ENCODE measurements at places on chromosomes 7 and 10.
A peak's percentile ranks its signal among the peaks of the same experiment; 100 is the strongest.

- DNase-seq = no peak
Measured at GRCh38 chr7:27316311-27316710, 73.7 kb downstream of the EVX1 start.

GRCh38 chr10:104099269-104099668 is 13.6 kb upstream of the COL17A1 start:
- DNase-seq = peak; percentile 29

- DNase-seq = no peak
Measured at GRCh38 chr10:4117604-4118003, 332.6 kb upstream of the KLF6 start.

- DNase-seq = peak; percentile 48
Measured at GRCh38 chr7:45890902-45891461, 2.7 kb downstream of the IGFBP1 start.

- peak; percentile 45 for DNase-seq
Measured at GRCh38 chr10:75111907-75112679, 637 bp downstream of the SAMD8 start.

DNA sequence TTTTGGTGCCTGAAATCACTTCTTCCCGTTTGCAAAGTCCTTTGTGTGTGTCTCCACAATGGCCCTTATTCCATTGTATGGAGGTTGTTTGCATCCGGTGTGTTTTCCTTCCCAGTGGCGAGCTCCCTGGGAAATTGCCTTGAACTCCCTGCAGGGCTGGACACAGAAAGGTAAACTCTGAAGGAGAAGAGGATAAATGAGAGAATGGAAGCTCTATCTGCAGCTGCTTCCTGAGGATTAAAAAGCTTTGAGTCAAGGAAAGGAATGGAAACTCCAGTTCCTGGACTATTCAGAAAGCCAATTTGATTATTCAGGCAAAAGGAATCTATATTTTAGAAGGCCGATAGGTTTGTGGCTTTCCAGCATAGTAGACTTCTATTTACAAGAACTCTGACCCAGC is 4.4 kb upstream of the GRK5 start:
- peak; percentile 77 for DNase-seq

DNA sequence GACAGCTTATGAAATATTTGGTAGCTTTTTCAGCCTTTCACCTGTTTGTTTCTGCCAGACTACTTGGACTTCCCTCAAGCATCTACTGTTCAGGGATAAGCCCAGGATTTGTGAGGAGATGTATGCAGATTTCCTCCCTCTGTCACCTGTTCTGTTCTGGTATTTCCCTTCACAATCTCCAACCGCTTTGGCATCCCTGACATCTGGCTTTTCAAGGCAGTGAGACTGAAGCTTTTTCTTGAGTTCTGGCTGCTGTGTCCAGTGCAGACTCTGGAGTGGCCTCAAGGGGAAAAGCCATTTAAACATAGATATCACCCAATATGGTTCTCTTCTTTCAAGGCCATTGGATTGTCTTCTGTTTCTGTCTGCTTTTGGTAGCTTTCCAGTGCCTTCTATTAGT is 369.7 kb downstream of the LRMDA start:
- no peak for DNase-seq

DNA sequence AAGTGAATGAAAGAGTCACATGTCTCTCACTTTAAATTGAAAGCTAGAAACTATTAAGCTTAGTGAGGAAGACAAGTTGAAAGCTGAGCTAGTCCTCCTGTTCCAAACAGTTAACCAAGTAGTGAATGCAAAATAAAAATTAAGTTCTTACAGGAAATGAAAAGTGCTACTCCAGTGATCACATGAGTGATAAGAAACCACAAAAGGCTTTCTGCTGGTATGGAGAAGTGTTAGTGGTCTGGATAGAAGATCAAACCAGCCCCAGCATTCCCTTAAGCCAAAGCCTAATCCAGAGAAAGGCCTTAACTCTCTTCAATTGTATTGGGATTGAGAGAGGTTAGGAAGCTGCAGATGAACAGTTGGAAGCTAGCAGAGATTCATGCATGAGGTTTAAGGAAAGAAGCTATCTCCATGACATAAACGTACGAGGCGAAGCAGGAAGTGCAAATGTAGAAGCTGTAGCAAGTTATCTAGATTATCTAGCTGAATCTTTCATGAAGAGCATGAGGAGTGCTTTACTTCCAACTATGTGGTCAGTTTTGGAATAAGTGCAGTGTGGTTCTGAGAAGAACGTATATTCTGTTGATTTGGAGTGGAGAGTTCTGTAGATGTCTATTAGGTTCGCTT is 261.6 kb downstream of the MDFIC start:
- DNase-seq = peak; percentile 34

DNA sequence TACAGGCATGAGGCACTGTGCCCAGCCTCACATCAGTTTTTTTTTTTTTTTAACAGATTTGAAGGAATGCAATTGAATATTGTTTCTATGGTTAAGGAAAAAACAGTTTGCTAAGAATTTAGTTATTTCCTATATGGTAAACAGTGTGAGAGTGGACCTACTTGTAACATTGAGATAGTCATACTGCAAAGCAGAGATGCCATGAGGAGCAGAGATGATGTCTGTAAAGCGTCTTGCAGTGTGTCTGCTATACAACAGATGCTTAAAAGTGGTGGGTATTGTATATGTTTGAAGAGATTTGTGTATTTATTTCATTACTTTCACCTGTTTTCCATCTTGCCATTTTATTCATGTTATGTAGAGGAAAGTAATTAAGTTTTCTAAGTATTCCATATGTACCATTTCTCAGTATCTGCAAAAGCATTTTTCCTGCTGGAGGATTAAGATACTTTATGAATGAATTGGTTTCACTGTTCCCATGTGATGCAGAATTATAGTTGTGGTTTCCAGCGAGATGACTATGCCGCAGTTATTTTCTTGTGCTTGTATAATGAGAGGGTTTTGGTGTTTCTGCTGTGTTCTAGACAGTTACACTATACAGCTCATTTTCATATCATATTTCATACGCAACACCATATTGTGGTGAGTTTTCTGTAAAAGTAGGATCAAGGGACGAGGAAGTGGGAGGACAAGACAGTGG is 26.6 kb downstream of the TET1 start:
- DNase-seq = peak; percentile 95

DNA sequence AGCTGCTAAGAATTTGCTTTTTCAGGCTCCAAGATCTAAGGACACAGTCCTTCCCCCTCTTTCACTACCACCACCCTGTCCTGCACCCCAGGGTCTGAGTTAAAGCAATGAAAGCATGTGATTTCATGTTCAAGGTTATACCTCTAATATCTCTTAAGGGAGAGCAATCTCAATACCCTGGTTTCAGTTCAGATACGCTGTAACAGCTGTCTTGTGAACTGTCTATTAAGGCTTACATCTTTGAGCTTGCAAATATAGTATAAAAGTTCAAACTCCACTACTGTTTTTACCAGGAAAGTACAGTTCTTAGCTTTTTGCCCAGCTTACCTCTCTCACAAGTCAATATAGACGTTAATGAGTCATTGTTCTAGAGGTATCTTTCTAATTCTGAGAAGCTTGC is 2.6 kb downstream of the CPVL start:
- no peak for DNase-seq

- DNase-seq = peak; percentile 27
Measured at GRCh38 chr10:80699602-80700039, 161.9 kb downstream of the SH2D4B start.

- DNase-seq = peak; percentile 95
Measured at GRCh38 chr7:132065193-132065988, 509.0 kb upstream of the PODXL start.

DNA sequence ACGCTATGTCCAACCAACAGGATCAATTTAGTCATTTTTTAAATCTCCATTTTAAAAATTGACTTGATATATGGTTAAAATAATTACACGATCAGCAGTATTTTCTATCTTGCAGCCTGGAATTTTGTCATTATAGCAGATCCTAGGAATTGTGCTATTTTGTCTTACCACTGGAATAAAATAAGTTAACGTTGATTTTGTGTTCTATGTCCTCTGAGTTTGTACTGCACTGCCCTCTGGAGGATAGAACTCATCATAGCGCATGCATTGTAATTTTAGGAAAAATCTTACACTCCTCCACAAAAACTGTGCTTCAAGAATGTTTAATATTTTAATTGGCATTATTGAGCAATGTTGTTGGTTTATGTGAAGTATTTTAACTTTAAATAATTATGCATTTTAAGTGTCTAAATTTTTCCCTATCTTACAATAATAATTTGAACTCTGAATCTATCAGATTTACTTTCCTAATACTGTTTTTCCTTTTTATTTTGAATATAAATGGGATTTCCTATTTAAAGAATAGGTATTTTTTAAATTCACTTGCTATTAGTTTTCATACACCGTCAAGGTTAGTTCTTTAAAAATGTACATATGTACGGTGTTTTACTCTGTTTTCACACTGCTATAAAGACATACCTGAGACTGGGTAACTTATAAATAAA is 220.1 kb downstream of the PPP1R3A start:
- peak; percentile 27 for DNase-seq

DNA sequence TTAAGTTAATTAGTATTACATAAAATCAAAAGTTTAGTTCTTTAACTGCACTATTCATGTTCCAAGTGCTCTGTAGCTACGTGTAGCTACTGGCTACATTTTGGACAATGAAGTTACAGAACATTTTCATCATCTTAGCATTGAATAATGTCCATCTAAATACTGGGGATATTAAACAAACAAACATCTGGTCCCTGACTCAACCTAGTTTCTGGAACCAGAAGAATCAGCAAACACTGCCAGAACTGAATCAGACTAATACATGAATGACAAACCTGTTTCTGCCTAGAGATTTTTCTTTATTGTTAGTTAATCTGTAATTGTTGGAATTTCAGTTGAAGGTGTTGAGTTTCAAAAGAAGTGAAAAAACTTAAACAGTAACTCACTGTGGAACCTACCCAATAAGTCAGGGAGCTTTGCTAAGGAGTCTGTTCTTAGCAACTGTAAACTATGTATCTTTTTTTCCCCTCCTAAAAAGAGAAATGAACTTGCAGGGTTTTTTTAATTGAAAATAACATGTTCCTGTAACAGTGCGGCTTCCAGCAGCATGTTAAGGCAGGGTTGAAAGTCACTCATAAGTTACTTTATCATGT is 58.3 kb downstream of the CDK13 start:
- DNase-seq = peak; percentile 60

DNA sequence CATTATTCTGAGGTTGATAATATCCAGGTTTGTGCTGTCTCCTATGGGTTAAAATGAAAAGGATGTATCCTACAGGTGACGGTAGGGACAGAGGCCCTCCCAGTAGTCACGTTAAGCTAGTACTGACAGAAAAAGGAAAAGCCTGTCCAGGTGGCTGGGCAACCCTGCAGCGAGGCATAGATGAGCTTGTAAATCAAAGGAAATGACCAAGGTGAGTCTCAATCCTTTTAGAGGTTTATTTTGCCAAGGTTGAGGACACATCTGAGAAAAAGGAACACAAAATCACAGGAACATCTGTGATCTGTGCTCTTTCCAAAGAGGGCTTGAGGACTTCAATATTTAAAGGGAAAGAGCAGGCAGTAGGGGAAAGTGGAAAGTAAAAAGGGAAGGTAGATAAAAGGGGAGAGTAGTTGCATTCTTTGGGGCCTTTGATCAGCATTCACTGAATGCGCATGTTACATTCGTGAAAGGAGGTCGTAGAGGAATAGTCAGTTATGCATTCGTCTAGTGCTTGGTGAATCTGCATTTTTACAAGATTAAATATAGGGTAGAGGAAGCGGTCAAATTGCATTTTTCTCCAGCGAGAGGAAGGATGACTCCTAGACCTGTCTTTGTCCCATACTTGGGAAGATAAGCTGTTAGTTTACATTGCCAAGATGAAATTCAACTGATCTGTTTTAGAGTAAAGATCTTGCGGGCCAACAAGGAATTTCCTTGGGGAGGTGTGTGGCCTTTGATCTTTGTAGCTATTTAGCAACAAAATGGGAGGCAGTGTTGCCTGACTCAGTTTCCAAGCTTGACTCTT is 884 bp upstream of the GSTO1 start:
- DNase-seq = peak; percentile 48

- DNase-seq = peak; percentile 18
Measured at GRCh38 chr10:14016011-14016536, 314.6 kb downstream of the FRMD4A start.

- DNase-seq = no peak
Measured at GRCh38 chr10:22900841-22901601, 26.8 kb upstream of the ARMC3 start.

DNA sequence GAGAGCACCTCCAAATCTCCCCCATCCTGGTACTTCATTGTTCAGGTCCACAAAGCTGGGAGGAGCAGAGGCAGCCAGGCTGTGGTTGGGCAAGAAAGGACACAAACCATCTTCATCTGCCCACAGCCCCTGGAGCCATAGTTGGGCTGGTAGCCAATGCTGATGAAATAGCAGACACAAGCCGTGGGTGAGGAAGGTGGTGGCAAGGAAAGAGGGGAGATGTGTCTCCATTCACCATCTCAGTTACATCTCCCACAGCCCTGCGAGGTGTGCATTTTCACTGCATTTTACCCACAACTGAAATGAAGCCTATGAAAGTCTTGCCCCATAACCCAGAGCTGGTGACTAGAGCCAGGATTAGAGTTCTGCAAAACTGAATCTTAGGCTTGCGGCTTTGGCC is 35.0 kb downstream of the PIK3AP1 start:
- peak; percentile 9 for DNase-seq

DNA sequence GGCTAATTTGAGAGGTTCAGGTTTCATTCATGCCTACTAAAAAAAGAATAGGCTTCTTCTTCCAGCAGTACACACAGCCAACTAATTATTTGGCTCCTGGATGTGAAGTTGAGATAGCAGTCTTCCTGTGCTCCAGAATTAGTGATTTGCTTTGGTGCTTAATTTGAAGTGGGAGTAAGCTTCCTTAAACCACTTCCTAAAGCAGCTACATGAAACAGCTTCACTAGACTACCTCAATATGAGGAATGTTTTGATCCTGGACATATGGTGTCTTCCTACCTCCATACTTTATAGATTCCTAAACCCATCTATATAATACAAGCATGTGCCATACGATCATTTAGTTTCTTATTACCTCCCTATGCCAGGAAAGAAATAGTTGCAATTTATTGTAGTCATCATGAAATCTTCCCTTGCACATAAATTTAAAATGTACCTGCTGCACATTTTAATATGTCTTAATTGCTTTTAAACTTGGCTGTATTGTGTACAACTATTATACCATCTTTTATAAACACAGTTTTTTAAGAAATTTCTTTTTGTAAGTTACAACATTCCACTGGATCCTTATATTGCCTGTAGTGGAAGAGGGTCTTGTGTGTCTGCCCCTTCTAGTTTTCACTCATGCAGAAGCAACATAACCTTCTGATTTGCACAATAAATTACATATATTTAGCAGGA is 8.6 kb downstream of the VIM start:
- no peak for DNase-seq

DNA sequence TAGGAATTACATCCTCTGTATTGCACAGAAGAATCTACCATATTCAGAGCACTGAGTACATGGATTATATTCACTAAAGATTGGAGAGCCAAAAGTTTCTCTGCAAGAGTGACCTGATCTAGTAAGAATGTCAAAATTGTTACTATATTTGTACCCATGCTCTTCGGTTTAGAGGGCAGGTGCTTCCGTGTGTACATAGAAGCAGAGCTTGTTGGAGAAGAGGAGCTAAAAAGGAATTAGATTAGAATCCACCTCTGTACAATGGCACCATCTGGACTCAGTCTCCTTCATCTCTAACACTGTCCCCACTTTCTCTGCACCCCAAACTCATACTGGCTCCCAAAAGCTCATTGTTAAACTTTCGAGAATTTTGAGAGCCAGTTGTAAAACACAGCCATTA is 8.3 kb downstream of the CALD1 start:
- DNase-seq = no peak

GRCh38 chr10:89563861-89564478 is 28.6 kb upstream of the SLC16A12 start:
- peak; percentile 54 for DNase-seq

GRCh38 chr7:132122901-132123300 is 453.4 kb downstream of the PLXNA4 start:
- no peak for DNase-seq

- DNase-seq = peak; percentile 35
Measured at GRCh38 chr10:77405771-77406241, 231.8 kb downstream of the KCNMA1 start.

Measured in amniotic epithelial cell (primary cell).